ENCODE measurements at places on chromosomes 1 and 21.

DNA sequence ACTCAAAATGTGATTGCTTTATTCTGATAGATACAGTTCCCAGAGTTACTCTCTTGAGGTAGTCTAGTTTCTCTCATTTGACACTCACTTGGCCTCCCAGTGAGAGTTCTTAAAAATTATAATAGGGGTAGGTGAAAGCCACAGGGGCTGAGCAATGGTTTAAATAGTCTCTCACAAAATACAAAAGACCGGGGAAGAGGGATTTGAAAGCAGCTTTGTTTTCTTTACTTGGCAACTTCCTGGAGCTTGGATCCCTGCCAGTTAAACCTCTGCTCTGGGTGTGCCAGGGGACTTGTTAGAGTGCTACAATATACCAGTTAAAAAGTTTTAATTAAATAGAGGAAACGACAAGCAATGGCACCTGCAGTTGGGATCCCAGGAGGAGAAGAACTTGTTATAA, 31.7 kb downstream of the OR13G1 start:
- no peak for DNase-seq

DNA sequence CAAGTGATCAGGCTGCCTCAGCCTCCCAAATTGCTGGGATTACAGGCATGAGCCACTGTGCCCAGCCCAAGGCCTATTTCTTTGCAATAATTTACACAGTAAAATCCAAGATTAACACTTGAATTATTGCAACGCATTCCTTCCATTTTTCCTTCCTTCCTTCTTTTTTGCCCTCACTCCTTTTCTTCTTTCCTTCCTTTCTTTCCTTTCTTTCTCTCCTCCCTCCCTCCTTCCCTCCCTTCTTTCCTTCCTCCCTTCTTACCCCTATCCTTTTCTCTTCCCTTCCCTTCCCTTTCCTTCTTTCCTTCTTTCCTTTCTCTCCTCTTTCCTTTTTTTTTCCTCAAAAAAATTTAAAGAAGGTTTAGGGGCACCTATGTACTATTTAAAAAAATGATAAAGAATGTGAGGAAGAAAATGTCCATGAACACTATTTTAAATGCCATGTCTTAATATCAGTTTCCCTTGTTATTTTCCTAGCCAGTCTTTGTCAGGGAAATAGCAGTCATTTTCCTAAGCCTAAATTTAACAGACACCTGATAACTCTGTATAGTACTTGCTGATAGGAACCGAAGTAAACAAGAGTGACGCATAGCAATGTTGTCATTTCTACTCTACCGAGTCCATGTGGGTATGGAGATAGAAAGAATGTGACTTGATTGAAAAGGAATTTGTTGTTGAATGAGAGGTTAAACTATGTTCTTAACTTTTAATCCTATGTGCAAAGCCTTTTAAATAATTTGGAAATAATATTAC, 79.8 kb upstream of the HMCN1 start:
- peak; percentile 51 for DNase-seq

DNA sequence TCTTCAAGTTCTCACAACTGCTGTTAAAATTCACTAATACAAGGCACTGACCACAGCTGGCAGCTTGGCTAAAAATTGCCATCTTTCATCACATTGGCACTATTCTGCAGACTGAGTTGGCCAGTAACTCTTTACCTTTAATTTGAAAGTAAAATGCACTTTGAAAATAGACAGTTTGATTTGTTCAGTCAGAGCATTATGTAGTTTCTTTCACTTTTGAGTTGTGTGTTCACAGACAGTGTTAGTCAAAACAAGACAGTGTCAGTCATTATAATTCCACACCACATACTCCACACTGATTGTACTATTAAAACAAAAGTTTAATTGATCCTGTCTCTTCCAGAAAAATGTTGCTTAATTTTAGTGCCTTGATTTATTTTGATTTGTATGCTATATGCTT, 160.7 kb downstream of the SDCCAG8 start:
- DNase-seq, result no peak

- DNase-seq, result no peak
Measured at GRCh38 chr1:6349254-6349943, 44.2 kb downstream of the ACOT7 start.

DNA sequence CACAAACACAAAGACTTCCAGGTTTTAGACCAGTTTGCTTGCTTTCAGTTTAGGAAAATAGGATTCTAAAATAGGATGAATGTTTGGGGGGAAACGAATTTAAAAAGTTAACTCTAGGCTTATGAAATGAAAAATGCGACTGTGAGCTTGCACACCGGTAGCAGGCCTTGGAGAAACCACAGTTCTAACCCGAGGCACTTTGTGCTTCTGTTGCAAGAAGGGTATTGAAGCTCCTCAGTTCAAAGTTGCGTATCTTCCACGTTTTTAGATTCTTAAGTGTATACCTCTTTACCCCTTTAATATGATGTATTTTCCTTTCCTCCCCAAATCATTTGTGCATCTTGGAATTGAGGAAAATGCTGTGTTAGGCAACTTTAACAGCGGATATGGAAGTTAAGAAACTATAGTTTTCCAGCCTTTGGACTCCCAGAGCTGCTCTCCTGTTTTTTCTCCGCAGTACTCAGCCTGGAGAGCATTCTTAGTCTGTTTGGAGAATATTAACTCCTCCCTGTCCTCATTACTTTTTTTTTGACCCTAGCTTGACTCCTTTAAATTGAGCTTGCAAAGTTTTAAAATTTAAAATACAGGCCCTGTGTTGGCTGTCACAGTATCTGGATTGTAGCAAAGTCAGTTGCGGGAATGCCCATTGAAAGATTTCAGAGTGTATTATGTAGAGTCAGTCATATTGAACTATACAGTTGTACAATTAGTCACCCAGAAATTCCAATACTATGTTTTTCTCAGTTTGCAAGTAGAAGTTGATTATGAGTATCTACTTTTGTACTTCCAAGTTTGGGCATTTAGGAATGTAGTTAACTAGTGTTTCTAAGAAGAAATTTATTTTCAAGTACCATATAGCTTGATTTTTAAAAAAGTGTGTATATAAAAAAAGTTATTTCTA, 2.6 kb downstream of the MRPS6 start:
- DNase-seq, result no peak

GRCh38 chr21:31340942-31341487, 3.0 kb downstream of the TIAM1 start:
- DNase-seq, result no peak

DNA sequence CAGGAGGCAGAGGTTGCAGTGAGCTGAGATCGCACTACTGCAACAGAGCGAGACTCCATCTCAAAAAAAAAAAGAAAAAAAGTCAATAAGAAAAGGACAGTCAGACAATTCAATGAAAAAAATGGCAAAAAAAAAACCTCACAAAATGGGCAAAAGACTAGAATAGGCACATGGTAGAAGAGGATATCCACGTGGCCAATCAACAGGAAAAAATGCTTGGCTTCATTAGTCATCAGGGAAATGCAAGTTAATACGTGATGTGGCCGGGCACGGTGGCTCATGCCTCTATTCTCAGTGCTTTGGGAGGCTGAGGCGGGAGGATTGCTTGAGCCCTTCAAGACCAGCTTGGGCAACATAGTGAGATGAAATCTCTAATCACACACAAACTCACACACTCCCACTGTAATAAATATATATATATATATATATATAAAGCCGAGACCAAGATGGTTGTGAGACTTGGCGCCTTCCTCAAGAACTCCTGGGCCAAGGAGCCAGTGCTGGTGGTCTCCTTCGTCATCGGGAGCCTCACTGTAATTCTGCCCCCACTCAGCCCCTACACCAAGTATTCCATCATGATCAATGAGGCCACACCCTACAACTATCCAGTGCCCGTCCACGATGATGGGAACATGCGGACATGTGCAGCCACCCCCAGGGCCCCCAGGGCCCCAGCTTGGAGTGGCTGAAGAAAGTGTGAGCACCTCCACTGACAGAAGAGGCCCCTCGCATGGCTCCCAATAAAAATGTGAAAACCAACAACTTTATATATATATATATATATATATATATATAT, 22.9 kb upstream of the LEFTY2 start:
- no peak for DNase-seq

DNA sequence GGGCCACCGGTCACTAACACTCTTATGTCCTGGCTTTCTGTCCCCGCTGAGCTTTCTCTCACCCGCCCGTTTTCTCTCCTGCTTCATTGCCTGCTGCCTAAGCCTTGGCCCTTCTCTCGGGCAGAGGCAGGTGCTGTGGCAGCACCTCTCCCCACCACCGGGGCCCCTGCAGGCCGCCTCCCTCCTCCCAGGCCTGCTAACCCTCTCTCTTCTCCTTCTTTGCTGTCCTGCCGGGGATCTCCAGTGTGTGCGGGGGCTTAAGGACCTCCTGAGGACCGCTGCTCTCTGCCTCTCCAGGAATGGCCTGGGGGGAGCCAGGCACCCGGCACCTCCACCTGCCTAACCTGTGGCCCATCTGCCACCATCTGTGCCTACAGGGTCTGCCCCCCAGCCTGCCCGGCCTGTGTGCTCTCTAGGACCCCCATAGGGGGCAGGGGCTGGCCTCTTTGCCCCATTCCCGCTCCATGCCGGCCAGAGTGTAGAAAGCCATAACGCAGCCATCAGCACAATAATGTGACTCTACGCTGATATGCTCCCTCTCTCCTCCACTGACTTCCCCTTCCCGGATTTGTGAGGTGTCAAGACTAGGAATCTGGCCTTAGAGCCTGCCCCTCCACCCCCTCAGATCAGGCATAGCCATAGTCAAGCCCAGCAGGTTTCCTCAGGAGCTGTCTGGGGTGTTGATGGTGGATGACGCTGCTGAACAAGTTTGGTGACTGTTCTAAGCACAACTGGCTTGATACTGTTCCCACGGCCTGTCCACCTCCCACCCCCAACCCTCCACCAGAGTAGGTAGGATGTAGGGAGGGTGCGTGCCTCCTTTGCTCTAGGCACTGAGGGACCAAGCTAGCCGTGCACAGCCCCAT, 6.1 kb upstream of the SFN start:
- no peak for DNase-seq

DNA sequence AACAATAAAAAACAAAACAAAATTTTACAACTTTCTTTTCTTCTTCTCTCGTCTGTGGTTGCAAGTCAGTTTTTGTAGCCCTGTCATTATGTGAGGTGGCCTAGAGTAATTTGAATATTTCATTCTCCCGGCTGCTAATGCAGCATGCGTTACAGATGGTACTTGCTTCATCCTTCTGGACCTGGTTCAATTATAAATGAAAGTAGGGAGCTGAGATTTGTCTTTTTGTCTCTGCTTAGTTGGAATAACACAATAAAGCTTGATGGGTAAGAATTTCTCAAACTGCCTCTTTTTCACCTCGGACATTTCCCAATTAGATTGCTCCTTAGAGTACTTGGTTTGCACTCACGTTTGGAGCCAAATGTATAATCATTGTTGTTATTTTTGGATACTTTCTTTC, 201.6 kb downstream of the PBX1 start:
- DNase-seq, result no peak

- peak; percentile 21 for DNase-seq
Measured at GRCh38 chr1:112674986-112675727, 698 bp downstream of the MOV10 start.

DNA sequence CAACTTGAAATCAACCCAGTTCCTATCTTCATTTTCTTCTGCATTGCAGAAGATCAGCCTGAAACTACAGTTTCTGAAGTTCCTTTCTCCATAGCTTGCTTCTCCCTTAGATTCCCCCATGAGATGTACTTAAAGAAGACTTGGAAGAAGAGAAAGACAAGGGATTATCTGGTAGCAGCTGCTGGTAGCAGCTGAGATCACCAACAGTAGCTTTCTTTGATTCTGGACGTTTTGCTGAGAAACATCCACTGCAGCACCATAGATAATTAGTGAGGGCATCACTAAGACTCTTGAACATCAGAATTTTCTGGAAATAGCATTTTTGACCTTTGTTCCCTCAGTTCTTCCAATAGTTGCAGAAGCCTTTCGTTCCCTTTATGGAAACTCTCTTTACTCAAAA, 465 bp upstream of the CFHR3 start:
- DNase-seq, result no peak

Data from fibroblast of lung (primary cell).